Nucleus accumbens (tissue), 56 donors: ENCODE measurements at places on chromosomes 1 and 21.

DNA sequence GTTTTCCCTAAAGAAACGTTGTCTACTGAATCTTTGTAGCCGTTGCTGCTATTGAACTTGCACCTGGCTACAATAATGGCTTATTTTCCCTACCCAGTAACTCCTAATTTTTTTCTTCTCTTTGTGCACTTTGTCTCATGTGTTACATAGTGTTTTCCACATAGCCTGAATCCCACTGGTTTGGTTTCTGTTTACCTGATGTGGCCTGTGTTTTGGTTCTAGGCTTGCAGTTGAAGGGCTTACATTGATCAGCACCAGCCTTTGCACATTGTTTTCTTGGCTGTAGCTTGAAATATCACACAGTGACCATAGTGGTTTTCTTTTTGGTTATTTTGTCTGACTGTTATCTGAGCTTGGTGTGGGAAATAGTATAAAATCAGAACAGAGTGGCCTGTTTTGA lies 29.5 kb downstream of the ST3GAL3 start:
- no peak for DNase-seq

DNA sequence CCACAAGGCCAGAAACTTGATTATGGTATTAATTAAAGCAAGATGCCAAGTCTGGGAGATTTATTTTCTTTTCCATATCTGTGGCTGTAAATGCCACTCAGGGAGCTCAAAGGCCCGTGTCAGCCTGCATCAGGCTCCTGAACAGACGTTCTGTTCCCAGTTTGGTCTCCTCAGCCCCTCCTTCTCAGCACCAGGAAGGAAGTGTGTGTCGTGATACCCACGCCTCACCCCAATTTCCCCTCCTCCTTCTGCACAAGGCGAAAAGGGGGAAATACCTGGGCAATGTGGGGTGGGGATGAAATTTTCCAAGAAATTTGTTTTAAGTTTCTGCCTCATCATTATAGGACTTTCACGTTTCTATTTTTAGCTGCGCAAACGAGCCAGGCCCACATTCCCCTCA lies 112.0 kb downstream of the SYF2 start:
- DNase-seq: no peak

GRCh38 chr1:55690366-55690765 lies 475.2 kb upstream of the USP24 start:
- no peak for DNase-seq

GRCh38 chr1:234412830-234413229 lies 39.6 kb downstream of the COA6 start:
- no peak for DNase-seq

DNA sequence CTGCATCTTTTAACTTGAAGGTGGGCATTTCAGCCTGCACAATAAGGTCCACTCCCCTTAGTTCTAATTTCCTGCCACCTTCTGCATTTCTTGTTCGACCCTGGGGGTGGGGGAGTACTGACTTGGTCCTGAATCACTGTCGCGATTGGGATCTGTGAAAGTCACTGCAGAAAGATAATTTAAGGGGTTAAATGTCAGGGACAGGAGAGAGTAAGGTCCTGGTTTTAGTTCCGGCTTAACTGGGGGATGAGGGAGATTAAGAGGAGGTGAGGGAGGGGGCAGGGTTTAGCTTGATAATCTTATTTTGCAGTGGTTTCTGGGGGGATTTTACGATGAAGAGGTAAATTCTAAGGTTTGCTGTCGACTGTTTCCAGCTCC lies 128.1 kb downstream of the MRPS6 start:
- no peak for DNase-seq

GRCh38 chr1:209076688-209077087 lies 506.8 kb upstream of the CAMK1G start:
- no peak for DNase-seq

GRCh38 chr21:38291874-38292273 lies 35.1 kb downstream of the KCNJ15 start:
- DNase-seq: no peak

- no peak for DNase-seq
These were observed 5.2 kb downstream of the IFI6 start for GRCh38 chr1:27666791-27667254.

DNA sequence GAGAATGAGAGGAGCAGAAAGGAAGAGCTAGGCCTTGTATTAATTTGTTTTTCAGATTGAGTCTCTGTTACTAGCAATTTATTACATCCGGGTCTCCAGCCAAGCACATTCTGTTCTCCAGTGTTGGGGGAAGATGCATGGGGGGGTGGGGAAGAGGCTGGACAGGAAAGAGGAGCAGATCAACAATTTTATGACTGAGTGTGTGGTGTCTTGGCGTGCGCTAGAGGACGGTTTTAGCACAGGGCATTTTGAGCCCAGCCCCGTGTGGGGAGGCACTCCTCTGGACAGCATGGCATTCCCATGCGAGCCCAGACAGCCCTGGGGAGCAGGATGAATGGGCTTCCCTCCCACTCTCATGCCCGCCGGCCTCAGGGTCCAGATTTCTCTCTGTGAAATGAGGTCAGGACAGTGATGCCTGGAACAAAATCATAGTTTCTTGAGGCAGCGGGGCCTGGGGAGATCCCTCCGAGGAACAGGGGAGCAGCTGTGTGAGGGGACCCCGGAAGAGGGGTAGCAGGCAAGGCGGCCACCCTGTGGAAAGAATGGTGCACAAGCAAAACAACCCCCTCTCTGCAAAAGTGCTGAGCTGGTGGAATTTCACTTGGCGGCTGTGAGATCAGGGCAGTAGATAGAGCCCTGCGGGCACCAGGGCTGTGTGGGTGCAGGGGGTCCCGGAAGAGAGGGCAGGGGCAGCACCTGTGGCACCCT lies 16.3 kb downstream of the SOX13 start:
- DNase-seq: no peak

DNA sequence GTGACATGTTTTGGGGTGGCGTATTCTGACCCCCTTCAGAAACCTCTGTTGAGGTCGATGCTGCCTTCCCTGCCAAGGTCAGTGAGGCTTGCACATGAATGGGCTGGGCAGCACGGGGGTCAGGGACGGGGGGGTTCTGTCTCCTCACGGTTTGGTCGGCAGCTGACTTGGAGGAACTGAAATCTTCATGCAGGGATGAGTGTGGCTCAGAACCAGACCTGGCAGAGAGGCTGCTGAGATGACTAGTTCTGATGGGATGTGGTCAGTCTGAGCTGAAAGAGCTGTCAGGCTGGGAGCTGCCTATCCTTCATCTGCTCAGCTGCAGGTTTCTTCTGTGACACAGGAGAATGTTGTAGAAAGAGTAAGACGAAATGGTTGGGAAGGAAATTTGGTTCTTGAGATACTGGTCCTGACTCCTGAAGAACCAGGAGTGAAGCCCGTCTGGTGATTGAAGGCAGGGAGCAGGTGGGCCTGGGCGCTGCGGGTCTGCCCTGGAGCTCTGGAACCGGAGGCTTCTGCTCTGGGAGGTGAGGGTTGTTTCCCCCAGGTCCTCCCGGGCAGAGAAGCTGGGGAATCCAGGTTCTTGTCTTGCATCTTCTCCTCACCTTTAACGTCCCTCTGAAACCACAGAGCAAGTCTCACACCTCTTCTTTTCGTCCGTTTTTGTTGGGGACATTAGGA lies 3.3 kb downstream of the SLX9 start:
- no peak for DNase-seq

DNA sequence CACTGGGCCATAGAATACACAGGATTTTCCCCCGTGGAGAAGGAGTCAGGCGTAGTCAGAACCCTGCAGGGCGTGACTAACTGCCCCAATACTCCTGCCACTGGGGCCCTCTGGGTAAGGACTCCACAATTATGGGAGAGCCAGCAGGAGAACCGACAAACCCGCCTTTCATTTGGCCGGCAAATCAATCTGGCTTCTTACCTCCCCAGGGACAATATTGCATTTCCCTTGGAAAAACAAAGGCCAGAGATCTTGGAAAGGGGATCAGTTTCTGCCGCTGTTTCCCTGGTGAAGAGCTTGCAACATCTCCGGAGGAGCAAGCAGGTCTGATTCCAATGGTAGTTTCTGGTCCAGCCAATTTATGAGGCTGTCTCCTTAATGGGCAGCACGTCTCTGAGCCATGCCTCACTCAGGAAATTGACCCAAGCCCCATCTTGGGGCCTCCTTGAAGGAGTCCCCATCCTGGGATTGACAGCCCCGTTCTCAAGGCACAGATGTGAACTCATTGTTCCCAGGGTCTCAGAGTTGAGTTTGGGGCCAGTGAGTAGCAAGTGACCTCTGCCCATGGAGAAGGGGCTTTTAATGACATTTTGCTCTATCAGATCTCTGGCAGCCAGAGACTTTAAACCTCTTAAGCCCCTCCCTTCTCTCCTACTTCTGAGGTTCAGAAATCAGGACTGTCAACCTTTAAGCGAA lies 4.3 kb downstream of the TRABD2B start:
- DNase-seq: no peak

GRCh38 chr1:42684139-42684538 lies 1.9 kb downstream of the YBX1 start:
- DNase-seq: no peak

- DNase-seq: no peak
These were observed 129.2 kb downstream of the EPHB2 start for GRCh38 chr1:22839806-22840205.

- no peak for DNase-seq
These were observed 355.2 kb upstream of the GREM2 start for GRCh38 chr1:240967070-240967724.

DNA sequence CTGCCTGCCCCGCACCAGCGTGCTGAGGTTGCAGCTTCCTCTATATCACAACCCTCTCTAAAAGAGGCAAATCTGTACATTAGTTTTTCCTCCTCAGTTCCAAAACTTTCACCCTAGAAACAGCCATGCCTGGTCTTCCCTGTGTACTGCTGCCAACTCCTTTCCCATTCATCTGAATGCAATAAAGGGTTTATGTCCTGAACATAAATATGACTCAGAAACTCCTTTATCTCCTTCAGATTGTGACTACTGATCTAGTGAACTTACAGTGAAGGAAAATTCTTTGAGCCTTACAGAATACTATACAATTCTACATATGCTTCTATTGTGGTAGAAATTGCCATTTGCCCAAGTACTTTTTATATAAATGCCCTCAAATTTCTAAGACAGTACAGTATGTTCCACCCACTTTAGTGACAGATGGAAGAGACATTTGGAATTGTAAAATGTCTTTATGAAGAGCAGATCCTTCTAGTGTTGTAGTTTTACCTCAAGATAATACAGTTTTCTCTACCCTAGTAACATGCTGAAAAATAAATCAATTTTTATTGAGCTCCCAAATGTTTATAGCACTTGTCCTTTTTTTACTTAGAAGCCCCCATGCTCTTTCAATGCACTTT lies 345.1 kb upstream of the SNX7 start:
- no peak for DNase-seq

DNA sequence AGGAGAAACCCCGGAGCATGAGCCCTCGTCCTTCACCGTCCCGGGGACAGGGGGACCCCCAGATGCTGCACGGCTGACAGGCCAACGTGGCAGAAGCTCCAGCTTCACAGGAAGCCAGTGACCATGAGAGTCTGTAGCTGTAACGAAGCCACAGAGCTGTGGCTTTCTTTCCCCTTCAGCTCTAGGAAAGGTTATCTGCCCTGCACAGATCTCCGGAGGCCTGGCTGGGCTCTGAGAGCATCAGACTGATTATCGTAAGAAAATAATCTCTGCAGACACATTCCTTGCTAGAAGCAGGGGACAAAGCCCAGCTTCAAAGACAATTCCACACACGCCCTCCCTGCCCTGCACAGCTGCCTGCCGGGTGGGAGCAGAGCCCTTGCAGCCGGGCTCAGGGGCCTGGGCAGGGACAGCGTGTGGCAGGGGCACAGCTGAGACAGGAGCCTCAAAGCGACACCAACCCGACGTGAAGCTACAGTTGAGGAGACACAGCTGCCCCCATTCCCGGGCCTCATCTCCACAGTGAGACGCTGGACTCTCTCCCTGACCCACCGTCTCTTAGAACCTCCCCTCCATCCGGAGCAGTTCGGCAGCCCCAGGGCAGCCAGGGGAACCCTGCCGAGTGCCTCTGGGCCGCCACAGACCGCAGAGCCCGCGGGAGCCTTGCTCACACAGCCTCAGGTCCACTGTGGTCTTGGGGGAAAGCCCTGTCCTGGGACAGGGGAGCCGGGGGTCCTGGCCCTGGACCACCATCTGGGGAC lies 30.6 kb downstream of the POFUT2 start:
- DNase-seq: no peak

DNA sequence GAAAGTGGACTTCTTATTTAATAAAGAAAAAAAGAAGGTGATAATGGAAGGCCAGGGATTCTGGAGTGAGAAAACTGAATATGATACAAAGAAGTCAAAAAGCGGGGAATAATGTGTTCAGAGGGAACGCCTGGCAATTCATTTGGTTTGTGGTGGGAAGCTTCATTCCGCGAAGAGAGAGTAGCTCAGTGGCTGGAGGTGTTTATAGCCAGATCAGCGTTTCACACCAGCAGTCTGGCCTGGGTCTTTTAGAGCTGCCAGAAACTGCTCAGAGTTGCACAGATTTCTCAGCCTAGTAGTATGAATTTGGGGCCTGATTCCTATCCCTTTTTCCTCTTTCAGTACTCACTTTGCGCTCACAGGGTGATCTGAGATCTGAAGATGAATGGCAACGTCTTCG lies 67.8 kb upstream of the IPO9 start:
- DNase-seq: no peak

DNA sequence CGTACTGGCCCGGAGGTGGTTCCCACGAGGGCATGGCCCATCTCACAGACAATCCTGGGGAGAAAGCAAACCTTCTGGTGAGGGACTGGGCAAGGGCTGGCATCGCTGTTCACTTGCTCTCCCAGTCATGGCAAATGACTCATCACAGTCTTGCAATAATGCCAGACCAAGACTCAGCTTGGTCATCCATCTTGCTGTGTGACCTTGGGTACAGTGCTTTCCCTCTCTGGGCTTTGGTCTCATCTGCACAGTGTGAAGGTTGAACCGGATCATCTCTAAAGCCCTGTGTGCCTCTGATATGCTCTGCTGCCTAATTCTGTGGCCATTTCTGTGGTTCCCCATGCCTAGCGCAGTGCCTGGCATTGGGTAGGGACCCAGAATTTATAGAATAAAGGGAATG lies 143.6 kb upstream of the CD34 start:
- no peak for DNase-seq

- no peak for DNase-seq
These were observed 562.1 kb downstream of the NPHP4 start for GRCh38 chr1:5430136-5430535.

- DNase-seq: no peak
These were observed 157.0 kb downstream of the LYPLAL1 start for GRCh38 chr1:219330669-219331068.

- no peak for DNase-seq
These were observed 39.3 kb upstream of the WLS start for GRCh38 chr1:68271596-68271995.

- DNase-seq: peak; percentile 40
These were observed 31.3 kb upstream of the LRIG2 start for GRCh38 chr1:113041569-113042284.
